ENCODE measurements at places on chromosomes 1 and 21. TPM values are rescaled to one million over a fixed set of nuclear protein-coding genes. Genes with fewer than 3 reads are reported as not detected.

The LCE5A gene
- total RNA-seq = not detected

The USP48 gene
- total RNA-seq = 52.0 TPM

The PAFAH2 gene
- total RNA-seq = 8.0 TPM

The NECAP2 gene
- 28.4 TPM for total RNA-seq

The CTBS gene
- 5.4 TPM for total RNA-seq

The RASAL2 gene
- 37.2 TPM for total RNA-seq

The ATP6V0B gene
- 91.2 TPM for total RNA-seq

The RXRG gene
- not detected for total RNA-seq

The LMX1A gene
- total RNA-seq = not detected

GRCh38 chr21:41621513-41621912 is 113.6 kb upstream of the TMPRSS2 start:
- no peak overlapping the region for H3K27ac ChIP-seq
- H3K27me3 ChIP-seq = no peaks in the 10 kb centered on the region
- H3K36me3 ChIP-seq = no peaks in the 10 kb centered on the region
- H3K4me3 ChIP-seq = no peak overlapping the region
- no peaks in the 10 kb centered on the region for H3K4me1 ChIP-seq
- no peak for DNase-seq

GRCh38 chr1:234413990-234414389 is 40.7 kb downstream of the COA6 start:
- H3K36me3 ChIP-seq = peaks cover 3% of the 10 kb centered on the region
- H3K4me3 ChIP-seq = no peak overlapping the region
- no peaks in the 10 kb centered on the region for H3K4me1 ChIP-seq

DNA sequence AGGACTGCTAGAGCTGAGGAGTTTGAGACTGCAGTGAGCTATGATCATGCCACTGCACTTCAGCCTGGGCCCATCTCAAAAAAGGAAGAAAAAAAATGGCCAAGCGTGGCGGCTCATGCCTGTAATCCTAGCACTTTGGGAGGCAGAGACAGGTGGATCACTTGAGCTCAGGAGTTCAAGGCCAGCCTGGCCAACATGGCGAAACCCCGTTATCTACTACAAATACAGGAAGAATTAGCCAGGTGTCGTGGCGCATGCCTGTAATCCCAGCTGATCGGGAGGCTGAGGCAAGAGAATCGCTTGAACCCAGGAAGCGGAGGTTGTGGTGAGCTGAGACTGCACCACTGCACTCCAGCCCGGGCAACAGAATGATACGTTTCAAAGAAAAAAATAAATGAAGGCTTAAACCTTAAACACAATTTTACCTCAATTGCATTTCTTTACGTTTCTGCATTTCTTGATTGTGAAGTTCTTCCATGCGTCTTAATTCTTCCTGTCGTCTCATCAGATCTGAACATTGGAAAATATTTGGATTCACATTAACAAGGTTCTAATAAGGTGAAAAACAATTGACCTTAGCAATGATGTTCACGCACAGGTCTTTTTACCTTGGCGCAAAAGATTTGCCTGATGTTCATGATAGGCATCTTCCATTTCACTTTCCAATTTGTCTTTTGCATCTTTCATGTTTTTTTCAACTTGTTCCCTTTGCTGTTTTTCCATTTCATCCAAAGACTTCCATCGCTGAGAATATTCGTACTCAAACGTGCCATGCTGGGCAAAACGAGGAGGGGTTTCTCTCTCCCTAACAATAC is 4.2 kb downstream of the SFPQ start:
- H3K36me3 ChIP-seq = no peaks in the 10 kb centered on the region
- H3K4me3 ChIP-seq = no peak overlapping the region
- H3K27me3 ChIP-seq = no peaks in the 10 kb centered on the region
- H3K4me1 ChIP-seq = peaks cover 12% of the 10 kb centered on the region
- no peak for DNase-seq

- no peaks in the 10 kb centered on the region for H3K36me3 ChIP-seq
- no peaks in the 10 kb centered on the region for H3K27me3 ChIP-seq
- H3K4me1 ChIP-seq = no peaks in the 10 kb centered on the region
- no peak overlapping the region for H3K27ac ChIP-seq
- H3K4me3 ChIP-seq = no peak overlapping the region
Measured at GRCh38 chr1:96544051-96544830, 177.3 kb upstream of the PTBP2 start.

DNA sequence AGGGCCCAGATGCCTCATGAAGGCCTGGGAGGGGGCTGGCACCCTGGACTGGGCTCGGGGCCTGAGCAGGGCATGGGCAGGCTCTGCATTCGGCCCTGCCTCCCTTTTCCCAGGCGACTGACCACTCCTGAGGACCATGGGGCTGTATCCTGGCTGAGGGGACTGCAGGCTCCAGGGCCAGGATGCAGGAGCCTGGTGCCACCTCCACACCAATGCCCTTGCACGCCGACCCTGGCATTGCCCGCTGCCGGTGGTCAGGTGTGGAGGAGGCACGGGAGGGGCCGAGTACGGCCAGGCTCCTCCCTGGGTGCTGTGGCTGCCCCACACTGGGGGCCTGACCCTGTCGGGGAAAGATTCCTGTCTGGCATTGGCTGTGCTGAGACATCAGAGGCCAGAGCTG is 128.9 kb downstream of the SIK1 start:
- no peak for DNase-seq
- H3K4me3 ChIP-seq = no peak overlapping the region
- no peaks in the 10 kb centered on the region for H3K4me1 ChIP-seq
- H3K27me3 ChIP-seq = no peaks in the 10 kb centered on the region
- H3K36me3 ChIP-seq = no peaks in the 10 kb centered on the region

GRCh38 chr1:55572878-55573734 is 357.9 kb upstream of the USP24 start:
- H3K27ac ChIP-seq = no peak overlapping the region
- no peaks in the 10 kb centered on the region for H3K27me3 ChIP-seq
- H3K4me1 ChIP-seq = no peaks in the 10 kb centered on the region
- H3K4me3 ChIP-seq = no peak overlapping the region
- H3K36me3 ChIP-seq = no peaks in the 10 kb centered on the region

GRCh38 chr1:235857756-235858155 is 8.9 kb downstream of the LYST start:
- no peaks in the 10 kb centered on the region for H3K4me1 ChIP-seq
- H3K27me3 ChIP-seq = no peaks in the 10 kb centered on the region
- no peak for DNase-seq
- no peak overlapping the region for H3K27ac ChIP-seq
- H3K4me3 ChIP-seq = no peak overlapping the region
- H3K36me3 ChIP-seq = no peaks in the 10 kb centered on the region

DNA sequence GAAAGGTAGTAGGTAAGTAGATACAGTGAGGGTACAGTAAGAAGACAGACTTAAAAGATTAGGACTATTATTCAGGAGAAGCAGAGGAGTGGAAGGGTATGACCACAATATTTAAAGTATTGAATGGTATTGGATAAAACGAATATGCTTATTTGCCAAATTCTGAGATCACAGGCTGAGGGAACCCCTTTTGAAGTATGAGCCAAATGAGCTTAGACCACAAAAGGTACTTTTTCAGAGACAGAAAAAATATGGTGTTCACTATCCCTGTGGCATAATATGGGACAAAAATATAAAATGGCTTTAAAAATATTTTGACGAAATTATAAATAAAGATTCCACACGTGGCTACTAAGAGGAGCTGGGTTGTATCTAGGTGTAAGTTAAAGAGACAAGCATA is 880 bp upstream of the MTF2 start:
- H3K27ac ChIP-seq = peak overlapping the region; percentile 78
- no peak overlapping the region for H3K4me3 ChIP-seq
- H3K36me3 ChIP-seq = no peaks in the 10 kb centered on the region
- H3K27me3 ChIP-seq = no peaks in the 10 kb centered on the region
- no peak for DNase-seq

DNA sequence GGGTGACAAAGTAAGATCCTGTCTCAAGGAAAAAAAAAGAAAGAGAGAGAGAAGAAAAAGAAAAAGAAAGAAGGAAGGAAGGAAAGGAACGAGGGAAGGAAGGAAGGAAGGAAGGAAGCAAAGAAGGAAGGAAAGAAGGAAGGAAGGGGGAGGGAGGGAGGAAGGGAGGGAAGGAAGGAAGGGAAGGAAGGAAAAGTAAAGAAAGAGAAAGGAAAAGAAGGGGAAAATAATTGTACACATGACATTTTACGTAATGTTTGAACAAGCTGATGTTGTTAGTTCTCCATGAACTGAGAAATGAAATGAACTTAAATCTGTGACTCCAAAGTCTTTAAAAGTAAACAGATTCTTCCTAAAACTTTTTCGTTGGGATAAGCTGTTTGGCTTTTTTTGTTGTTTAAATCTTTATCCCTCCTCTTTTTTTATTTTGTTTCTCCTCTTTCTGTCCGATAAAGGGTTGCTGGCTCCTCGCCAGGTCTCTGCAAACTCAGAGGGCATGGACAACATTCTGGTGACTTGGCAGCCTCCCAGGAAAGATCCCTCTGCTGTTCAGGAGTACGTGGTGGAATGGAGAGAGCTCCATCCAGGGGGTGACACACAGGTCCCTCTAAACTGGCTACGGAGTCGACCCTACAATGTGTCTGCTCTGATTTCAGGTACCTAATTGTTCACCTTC is 59.8 kb downstream of the IL12RB2 start:
- no peak overlapping the region for H3K4me3 ChIP-seq
- no peak overlapping the region for H3K27ac ChIP-seq
- no peaks in the 10 kb centered on the region for H3K4me1 ChIP-seq
- DNase-seq = no peak

DNA sequence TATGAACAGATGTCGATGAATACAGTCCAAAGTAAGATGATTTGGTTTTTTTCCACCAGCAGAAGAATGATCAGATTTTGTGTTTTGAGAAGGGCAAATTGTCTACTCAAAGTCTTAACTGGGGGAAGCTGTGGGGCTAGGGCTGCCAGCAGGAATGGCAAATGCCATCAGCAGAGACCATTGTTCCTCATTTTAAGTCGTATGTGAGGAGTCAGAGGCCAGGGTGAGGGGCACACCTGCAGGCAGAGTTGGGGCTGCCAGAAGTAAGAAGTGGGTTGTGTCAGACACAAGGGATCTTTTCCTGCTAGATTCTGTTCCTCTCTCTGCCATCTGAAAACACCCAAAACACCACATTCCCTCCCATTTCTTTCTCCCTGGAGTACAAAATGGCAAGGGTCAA is 8.7 kb downstream of the PARK7 start:
- H3K4me1 ChIP-seq = no peaks in the 10 kb centered on the region
- H3K27ac ChIP-seq = no peak overlapping the region
- no peaks in the 10 kb centered on the region for H3K27me3 ChIP-seq
- no peak overlapping the region for H3K4me3 ChIP-seq

- no peaks in the 10 kb centered on the region for H3K27me3 ChIP-seq
- H3K4me1 ChIP-seq = no peaks in the 10 kb centered on the region
- no peak overlapping the region for H3K27ac ChIP-seq
- no peaks in the 10 kb centered on the region for H3K36me3 ChIP-seq
- no peak for DNase-seq
Measured at GRCh38 chr1:62196086-62196690, 1.5 kb downstream of the L1TD1 start.

GRCh38 chr1:175408986-175409385 is 216.4 kb upstream of the KIAA0040 start:
- no peaks in the 10 kb centered on the region for H3K36me3 ChIP-seq
- H3K27me3 ChIP-seq = no peaks in the 10 kb centered on the region
- H3K27ac ChIP-seq = no peak overlapping the region
- peaks cover 10% of the 10 kb centered on the region for H3K4me1 ChIP-seq

GRCh38 chr1:202599669-202600431 is 110.4 kb downstream of the SYT2 start:
- no peak overlapping the region for H3K4me3 ChIP-seq
- H3K4me1 ChIP-seq = no peaks in the 10 kb centered on the region
- no peaks in the 10 kb centered on the region for H3K27me3 ChIP-seq

GRCh38 chr1:219220945-219221344 is 47.3 kb downstream of the LYPLAL1 start:
- H3K36me3 ChIP-seq = no peaks in the 10 kb centered on the region
- DNase-seq = no peak
- H3K27ac ChIP-seq = no peak overlapping the region

- DNase-seq = no peak
- no peaks in the 10 kb centered on the region for H3K27me3 ChIP-seq
- no peaks in the 10 kb centered on the region for H3K36me3 ChIP-seq
- H3K27ac ChIP-seq = no peak overlapping the region
Measured at GRCh38 chr1:206784471-206784903, 12.2 kb upstream of the IL10 start.

DNA sequence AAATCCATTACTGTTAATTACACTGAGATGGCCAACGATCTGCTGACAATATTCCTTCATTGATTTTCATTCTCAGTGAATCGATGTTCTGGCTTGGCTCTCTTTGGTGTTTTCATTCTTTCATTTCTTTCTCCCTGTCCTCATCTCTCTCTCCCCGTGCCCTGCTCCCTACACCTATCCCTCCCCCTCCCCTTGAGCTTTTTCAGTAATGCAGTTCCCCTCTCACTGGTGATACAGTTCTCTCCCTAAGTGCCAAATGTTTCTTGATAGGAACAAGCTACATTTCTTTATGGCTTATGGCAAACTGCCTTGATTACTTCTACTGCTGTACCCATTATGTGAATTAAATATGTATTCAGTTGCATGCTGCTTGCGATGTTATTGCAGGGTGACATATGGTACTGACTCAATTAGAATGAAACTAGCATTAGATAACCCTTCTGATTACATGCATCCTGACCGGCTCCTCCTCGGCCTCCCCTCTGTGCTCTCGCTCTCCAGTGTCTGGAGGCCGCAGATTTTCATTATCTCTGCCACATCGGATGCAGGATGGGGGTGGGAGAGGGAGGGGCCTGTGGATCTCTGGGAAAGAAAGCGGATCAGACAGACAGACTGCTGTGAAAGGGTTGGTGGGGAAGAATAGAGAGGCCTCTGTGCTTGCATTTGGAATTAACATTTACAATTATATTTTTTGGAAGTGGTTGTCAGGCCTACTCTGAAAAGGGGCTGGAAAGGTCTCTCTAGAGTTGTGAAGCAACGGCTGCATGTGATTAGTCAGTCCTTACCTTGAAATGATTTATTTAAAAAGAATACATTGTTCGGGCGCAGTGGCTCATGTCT is 130.9 kb downstream of the PBX1 start:
- no peak overlapping the region for H3K27ac ChIP-seq

GRCh38 chr1:178867670-178868069 is 3.2 kb downstream of the ANGPTL1 start:
- H3K36me3 ChIP-seq = no peaks in the 10 kb centered on the region
- H3K27ac ChIP-seq = no peak overlapping the region
- H3K4me3 ChIP-seq = no peak overlapping the region

DNA sequence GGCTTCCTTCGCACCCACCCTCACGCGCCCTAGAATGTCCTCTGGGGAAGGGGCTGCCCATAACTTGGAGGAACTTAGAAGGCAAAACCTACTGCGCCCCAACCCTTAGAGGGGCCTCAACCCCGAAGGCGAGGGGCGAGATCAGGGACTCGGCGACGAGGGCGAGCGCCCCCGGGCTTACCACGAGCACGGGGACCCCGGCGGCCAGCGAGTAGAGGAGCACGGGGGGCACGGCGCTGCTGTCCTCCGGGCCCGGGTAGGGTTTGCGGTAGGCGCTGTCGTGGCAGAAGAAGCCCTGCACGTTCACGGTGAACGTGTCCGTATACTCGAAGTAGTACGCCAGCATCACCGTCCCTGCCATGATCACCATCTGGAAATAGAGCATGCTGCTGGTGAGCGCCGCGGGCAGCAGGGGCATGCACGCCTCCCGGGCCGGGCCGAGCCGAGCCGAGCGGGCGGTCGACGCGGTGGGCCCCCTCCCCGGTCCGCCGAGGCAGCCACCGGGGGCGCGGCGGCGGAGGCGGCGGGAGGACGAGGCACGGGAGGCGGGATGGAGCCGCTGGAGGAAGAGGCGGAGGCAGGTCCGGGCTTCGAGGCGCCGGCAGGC is 304 bp downstream of the PLPPR5 start:
- no peaks in the 10 kb centered on the region for H3K36me3 ChIP-seq
- no peak overlapping the region for H3K4me3 ChIP-seq
- no peak for DNase-seq
- H3K4me1 ChIP-seq = no peaks in the 10 kb centered on the region
